ENCODE measurements at places on chromosomes 2 and 18. TPM values are rescaled to one million over a fixed set of nuclear protein-coding genes. Genes with fewer than 3 reads are reported as not detected.

GRCh38 chr2:208036357-208036756 lies 11.0 kb upstream of the PLEKHM3 start:
- no peak for DNase-seq

- no peak for DNase-seq
These were observed 45.2 kb downstream of the NCK2 start for GRCh38 chr2:105789745-105790460.

DNA sequence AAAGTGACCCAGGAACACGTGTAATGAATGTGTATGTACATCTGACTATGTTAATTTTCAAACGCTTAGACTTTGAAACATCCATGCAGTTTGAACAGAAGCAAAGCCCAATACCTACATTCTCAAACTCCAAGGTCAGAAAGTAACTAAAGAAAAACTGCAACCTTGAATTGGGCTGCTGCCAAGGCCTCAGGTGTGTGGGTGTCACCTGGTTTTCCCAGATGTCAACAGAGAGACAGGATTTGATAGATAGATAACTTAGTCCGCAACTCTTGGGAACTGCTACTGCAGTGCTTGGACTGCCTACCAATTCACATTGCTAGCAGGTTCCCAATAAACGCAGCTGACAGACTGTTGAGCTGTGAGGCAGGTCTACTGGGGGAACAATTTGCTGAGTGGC lies 78.7 kb upstream of the PAPOLG start:
- no peak for DNase-seq

The USP14 gene
- total RNA-seq = 57.2 TPM

The DLX2 gene
- 0.27 TPM for total RNA-seq

The TMEM87B gene
- total RNA-seq = 21.4 TPM

The NOSTRIN gene
- total RNA-seq = 36.2 TPM
